Effector CD8-positive, alpha-beta T cell (primary cell): ENCODE measurements at places on chromosomes 6 and 20.

- DNase-seq = no peak
Measured at GRCh38 chr20:12617076-12617475, 391.7 kb upstream of the SPTLC3 start.

DNA sequence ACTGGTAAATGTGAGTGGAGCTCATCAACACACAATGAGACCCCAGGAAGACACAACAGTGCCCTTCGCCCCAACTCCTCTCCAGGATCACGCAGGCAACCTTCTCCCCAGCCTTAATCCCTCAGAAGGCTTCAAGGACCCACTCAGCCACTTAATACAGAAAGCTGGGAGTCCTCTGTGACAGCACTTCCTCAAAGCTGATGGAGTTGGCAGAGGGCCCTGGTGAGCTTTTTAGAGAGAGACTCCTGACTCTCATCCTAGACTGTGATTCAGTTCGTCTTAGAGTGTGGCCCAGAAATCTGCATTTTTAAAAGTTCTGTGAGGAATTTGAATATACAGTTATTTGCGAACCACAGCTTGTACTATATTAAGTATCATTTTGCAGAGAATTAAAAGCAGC, 187.7 kb downstream of the UST start:
- DNase-seq = no peak

GRCh38 chr20:20969701-20970280, 136.4 kb downstream of the LINC00237 start:
- DNase-seq = no peak

DNA sequence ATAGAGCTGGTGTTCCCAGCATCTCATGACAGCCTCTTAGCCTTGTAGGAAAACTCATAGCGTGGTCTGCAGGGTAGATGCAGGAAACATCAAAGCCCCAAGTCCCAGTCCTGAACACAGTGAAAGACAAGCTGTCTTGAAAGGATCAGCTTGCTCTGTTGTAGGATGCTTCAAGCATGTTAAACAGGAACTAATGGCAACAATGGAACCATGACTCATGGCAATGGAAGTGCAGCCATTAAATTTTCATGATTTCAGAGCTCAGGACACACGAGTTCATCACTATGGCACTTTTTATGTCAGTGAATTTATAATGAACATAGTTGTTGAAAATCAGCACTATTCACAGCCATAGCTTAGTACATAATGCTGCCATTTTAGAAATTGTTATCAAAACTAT, 367.7 kb downstream of the KIF16B start:
- DNase-seq = no peak

DNA sequence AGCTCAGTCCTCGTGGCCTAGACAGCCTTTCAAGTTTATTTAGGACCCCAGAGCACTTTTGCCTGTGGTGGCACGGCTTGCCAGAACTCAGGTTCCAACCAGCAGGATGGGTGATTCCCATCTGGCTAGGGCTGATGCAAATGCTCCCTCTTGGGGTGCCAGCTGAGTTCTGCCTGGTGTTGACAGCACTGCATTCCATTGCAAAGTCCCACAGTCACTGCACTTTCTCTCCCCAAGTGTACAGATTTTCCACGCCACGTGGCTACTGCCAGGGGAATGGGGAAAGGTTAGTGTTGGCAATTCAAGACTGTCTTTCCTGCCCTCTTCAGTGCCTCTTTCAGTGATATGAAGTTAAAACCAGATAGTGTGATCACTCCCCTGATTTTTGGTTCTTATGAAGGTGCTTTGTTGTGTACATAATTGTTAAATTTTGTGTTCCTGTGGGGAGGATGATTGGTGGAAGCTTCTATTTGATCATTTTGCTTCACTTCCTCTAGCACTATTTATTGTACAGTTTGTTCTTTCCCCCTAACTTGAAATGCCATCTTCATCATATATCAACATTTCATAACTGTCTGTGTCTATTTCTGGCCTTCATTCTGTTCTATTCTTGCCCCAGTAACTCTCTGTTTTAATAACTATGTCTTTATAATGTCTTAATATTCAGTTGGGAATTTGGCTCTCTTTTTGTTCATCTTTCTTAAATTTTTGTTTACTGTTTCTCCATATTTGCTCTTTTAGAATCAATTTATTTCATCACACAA, 86.2 kb downstream of the CFAP61 start:
- DNase-seq = no peak

- no peak for DNase-seq
Measured at GRCh38 chr6:80940976-80941375, 811.5 kb downstream of the TENT5A start.

DNA sequence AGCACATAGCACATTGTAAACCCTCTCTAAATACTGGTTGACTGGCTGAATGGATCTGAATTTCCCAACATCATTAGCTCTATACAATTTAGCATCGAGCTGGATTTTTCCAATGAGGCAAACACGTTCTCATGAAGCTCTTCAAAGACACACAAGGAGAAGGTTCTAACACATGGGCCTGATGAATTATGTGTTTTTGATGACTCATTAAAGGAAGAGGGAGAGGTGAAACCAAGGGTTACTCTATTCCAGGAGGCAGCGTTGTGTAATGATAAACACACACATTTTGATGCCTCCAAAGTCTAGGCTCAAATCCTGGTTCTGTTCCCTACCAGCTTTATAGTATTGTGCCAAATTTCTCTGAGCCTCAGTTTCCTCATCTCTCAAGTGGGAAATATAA, 84.3 kb downstream of the PFDN4 start:
- DNase-seq = no peak

DNA sequence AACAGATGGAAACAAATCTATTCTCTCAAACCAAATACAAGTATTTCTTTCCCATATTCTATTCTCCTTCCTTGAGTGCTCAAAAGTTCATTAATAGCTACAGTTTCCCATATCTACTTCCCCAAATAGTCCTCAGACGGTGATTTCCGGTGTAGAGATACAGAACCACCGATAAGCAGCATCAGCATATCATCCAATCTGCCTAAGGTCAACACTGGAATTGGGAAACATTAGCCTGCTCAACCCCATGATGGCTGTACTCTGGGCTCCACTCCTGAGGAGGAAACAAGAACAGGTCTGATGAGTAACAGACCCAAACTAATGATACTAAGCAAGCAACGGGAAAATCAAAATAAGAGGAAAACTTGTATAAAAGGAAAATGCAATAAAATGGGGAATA, 115.6 kb downstream of the EPB41L2 start:
- DNase-seq = no peak

DNA sequence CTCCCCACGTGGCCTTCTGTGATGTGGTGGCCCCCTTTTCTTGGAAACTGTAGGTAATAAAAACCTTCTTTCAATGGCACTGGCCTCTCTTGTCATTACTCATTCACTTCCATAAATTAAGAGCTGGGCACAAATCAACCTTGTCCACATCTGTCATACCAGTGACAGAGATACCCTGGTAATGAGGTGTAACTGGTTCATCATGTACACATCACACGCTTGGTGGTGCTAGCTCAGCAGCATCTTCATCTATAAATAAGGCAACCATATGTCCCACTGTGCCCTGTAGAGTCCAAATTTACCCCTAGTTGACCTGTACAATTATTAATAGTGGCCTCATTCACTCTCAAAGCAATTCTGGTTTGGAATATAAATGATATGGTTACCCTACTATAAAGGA, 245.6 kb downstream of the HIVEP2 start:
- DNase-seq = no peak
